ENCODE measurements at places on chromosomes 7 and 10. TPM values are rescaled to one million over a fixed set of nuclear protein-coding genes. Genes with fewer than 3 reads are reported as not detected.

The ADIRF gene
- not detected for total RNA-seq

The GHITM gene
- 445 TPM for total RNA-seq

The MYO3A gene
- not detected for total RNA-seq

The SH2D4B gene
- total RNA-seq = 0.07 TPM

The NEUROG3 gene
- not detected for total RNA-seq

The ANXA8L1 gene
- 63.8 TPM for total RNA-seq

The RSPH10B2 gene
- 0.05 TPM for total RNA-seq

The KIF5B gene
- total RNA-seq = 206 TPM

The NEURL1 gene
- not detected for total RNA-seq

The EXOSC1 gene
- 116 TPM for total RNA-seq

The RAPGEF5 gene
- total RNA-seq = 11.5 TPM

The TUBB8 gene
- not detected for total RNA-seq

The MNX1 gene
- 1.6 TPM for total RNA-seq

The CLCN1 gene
- total RNA-seq = not detected

All from A172 (cell line).